ENCODE measurements at places on chromosomes 13 and 19. TPM values are rescaled to one million over a fixed set of nuclear protein-coding genes. Genes with fewer than 3 reads are reported as not detected.

TPRX2 gene
- not detected for total RNA-seq

NBEA gene
- total RNA-seq: 48.3 TPM

ZNF565 gene
- total RNA-seq: 5.6 TPM

TLE2 gene
- total RNA-seq: not detected
